ENCODE measurements at places on chromosomes 16 and 17. TPM values are rescaled to one million over a fixed set of nuclear protein-coding genes. Genes with fewer than 3 reads are reported as not detected.

Gene MRPL58
- 22.0 TPM for total RNA-seq

Gene PRR11
- 2.1 TPM for total RNA-seq

Gene ABCC3
- total RNA-seq = 5.6 TPM

Gene SPN
- total RNA-seq = not detected

Gene NF1
- total RNA-seq = 89.5 TPM

Gene ACSM5
- total RNA-seq = not detected

Gene MAF
- total RNA-seq = 3.9 TPM

Gene TLCD2
- 3.6 TPM for total RNA-seq

Gene FGF11
- 5.3 TPM for total RNA-seq

Gene WNT9B
- total RNA-seq = not detected

Gene UMOD
- total RNA-seq = not detected

Gene FCSK
- total RNA-seq = 9.3 TPM

Gene GJD3
- not detected for total RNA-seq

Gene DBF4B
- 4.8 TPM for total RNA-seq

Gene TRPV3
- total RNA-seq = 0.65 TPM

Gene FOXJ1
- not detected for total RNA-seq

Gene CDH16
- total RNA-seq = not detected

Gene UBE2Z
- 78.2 TPM for total RNA-seq

Gene PHF23
- 33.0 TPM for total RNA-seq

Gene SRCIN1
- total RNA-seq = not detected

Gene GGT6
- total RNA-seq = not detected

Gene HID1
- total RNA-seq = 0.30 TPM

Gene MSLN
- not detected for total RNA-seq

Gene NPIPA3
- total RNA-seq = 0.59 TPM

Gene MYO15B
- 4.2 TPM for total RNA-seq

Gene SRP68
- total RNA-seq = 41.3 TPM

Gene SOX9
- total RNA-seq = 11.9 TPM

Gene PRAC2
- total RNA-seq = not detected

Gene HASPIN
- total RNA-seq = 4.1 TPM

Gene KRTAP2-2
- total RNA-seq = not detected

Gene GPRC5B
- 18.7 TPM for total RNA-seq

Gene USP22
- total RNA-seq = 279 TPM

Gene CLDN9
- total RNA-seq = not detected

Gene FBXO39
- total RNA-seq = 0.14 TPM

Gene TAC4
- total RNA-seq = not detected

Gene USP31
- total RNA-seq = 13.5 TPM

Gene PYY
- not detected for total RNA-seq

Gene CCL22
- not detected for total RNA-seq

Gene KRT37
- total RNA-seq = not detected

Gene TP53TG3C
- not detected for total RNA-seq

Gene ZNF469
- 9.8 TPM for total RNA-seq

Gene PLA2G10
- not detected for total RNA-seq

Gene ALOXE3
- not detected for total RNA-seq

Gene KRT33B
- 0.30 TPM for total RNA-seq

Gene ZG16
- total RNA-seq = not detected

Gene GRIN2C
- 0.18 TPM for total RNA-seq

Gene EPOP
- total RNA-seq = 0.89 TPM

Gene DNAAF8
- 1.2 TPM for total RNA-seq

Gene RCVRN
- total RNA-seq = not detected

Gene XPO6
- 131 TPM for total RNA-seq

Gene DLX3
- not detected for total RNA-seq

Gene ALOX12B
- not detected for total RNA-seq

Gene LAT
- 1.5 TPM for total RNA-seq

Gene GRAP
- total RNA-seq = 0.23 TPM

Gene C16orf92
- not detected for total RNA-seq
